ENCODE measurements at places on chromosomes 12 and 14.

DNA sequence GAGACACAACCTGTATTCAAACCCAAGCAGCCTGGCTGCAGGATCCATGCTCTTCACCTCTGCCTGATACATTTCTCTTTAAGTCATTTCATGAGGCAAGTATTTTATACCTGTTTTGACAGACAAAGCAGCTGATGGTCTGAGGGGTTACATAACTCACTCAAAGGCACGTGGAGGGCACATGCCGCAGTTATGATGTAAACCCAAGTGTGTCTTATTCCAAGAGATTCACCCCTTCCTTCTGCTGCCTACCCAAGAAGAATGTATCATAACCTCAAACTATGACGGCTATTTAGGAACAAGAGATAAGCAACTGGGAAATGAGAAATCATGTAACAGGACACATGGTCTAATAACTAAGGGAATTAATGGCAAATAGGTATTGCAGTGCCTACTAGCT is 329.8 kb upstream of the TMPO start:
- no peak for DNase-seq

GRCh38 chr12:91077228-91077954 is 19.6 kb upstream of the KERA start:
- DNase-seq = no peak

- no peak for DNase-seq
These were observed 291.0 kb downstream of the SNAPC1 start for GRCh38 chr14:62053188-62053587.

- DNase-seq = no peak
These were observed 23.2 kb downstream of the TEAD4 start for GRCh38 chr12:2982361-2982760.

GRCh38 chr12:111715279-111715678 is 29.4 kb downstream of the ACAD10 start:
- DNase-seq = no peak

- DNase-seq = no peak
These were observed 25.4 kb upstream of the ADAMTS20 start for GRCh38 chr12:43577381-43577780.

GRCh38 chr12:113016796-113017195 is 38.5 kb downstream of the OAS2 start:
- DNase-seq = no peak

- DNase-seq = no peak
These were observed 165.4 kb downstream of the NRXN3 start for GRCh38 chr14:78335531-78335930.

GRCh38 chr14:61620130-61620946 is 75.0 kb upstream of the HIF1A start:
- peak; percentile 50 for DNase-seq

GRCh38 chr12:12333407-12334366 is 16.4 kb downstream of the MANSC1 start:
- no peak for DNase-seq

GRCh38 chr12:115771065-115771464 is 506.4 kb downstream of the MED13L start:
- no peak for DNase-seq

GRCh38 chr12:16218234-16218633 is 59.3 kb downstream of the SLC15A5 start:
- DNase-seq = no peak

DNA sequence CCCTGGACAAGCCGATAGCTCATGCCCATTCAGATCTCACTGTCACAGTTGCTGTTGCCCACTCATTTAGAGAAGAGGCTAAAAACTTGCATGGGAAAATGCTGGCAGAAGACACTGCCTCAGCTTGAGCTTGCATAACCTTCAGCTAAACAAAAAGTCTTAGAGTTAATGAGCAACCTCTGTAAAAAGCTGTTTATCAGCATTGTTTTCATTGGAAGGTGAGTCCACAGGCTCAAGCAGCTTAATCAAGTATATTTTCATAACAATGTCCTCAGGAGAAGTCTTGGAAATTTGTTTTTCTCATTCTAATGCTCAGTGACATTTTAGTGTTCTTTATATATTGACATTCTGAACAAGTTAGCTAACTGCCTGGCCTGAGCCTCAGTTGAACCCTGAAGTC is 872.9 kb downstream of the TMTC2 start:
- DNase-seq = no peak

GRCh38 chr12:32053881-32054624 is 52.6 kb upstream of the BICD1 start:
- no peak for DNase-seq

- DNase-seq = no peak
These were observed 116.5 kb downstream of the DYRK2 start for GRCh38 chr12:67764946-67765619.

DNA sequence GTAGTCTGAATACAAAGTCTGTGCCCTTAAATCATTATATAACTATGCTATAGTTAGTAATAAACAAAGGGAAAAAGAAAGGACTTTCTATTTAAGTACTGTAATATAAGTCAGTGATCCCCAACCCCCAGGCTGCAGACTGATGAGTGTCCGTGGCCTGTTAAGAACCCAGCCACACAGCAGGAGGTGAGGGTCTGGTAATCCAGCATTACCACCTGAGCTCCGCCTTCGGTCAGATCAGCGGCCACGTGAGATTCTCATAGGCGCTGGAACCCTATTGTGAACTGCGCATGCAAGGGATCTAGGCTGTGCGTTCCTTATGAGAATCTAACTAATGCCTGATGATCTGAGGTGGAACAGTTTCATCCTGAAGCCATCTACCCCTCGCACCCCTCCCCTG is 15.7 kb downstream of the NFYB start:
- DNase-seq = no peak

- peak; percentile 23 for DNase-seq
These were observed 136.4 kb upstream of the USP15 start for GRCh38 chr12:62123721-62124203.

- no peak for DNase-seq
These were observed 9.9 kb downstream of the LGR5 start for GRCh38 chr12:71449373-71450070.

DNA sequence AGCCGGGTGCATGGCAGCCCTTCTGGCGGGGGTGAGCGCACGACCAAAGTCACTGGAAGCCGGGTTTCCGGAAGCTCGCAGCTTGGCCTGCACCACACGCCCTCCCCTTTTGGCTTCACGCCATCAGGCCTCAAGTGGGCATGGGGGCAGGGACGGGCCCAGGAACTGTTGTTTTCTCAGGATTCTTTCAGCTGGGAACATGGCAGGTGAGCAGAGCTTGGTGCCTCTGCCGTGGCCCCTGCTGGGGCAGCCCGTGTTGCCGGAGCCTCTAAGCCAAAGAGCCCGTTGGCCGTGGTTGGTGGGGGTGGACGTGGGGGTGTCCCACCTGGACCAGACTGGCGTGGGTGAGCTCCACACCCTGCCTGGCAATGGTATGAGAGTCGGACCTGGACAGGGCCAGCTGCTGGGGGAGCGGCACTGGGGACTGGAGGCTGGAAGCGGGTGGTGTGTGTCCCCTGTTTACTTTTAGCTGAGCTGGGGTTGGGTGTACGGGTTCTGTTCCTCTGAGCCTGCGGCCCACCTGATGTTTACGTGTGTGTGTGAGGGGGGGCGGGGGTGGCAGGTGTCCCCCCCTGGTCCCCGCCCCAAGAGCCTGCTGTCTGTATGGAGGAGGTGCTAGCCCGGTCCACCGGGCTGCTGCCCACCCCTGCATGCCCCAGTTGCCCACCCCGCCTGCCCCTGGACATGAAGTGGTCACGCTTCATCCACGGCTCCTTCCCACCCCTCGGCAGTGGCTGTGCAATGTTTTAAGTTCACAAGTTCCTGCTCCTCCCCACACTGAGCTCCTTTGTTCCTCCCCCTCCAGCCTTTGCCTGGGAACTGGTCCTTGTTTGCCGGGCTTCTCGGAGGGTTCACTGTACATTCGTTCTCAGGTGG is 28.7 kb upstream of the PLD4 start:
- no peak for DNase-seq

GRCh38 chr14:70885343-70886022 is 21.8 kb upstream of the PCNX1 start:
- DNase-seq = peak; percentile 68

DNA sequence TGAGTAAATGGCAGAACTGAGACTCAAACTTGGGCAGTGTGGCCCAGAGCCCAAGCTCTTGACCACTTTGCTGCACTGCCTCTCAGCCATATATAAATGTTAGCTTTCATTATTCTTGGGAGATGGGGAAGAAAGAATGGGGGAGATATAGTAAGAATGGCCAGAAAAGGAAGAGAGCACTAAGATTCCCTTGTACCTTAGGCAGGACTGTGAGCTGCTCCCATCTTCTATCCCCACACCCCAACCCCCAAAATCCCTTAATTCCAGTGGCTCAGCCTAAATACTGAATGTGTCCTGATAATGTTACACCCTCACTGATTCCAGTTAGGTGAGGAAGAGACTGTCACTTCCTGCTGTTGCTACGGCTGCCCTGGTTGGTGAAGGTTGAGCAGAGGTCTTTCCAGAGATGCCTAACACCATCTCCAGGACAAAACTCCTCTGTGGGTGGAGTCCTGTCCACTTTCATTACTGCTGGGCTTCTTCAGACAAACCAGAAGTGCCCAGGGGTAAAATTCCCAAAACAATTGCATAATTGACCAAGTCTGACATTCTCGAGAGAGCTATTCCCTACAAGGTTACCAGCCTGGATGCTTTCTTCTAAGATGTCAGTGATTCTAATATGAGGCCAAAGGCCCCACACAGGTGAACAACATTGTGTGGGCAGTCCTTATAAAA is 51.8 kb downstream of the GNG2 start:
- no peak for DNase-seq

DNA sequence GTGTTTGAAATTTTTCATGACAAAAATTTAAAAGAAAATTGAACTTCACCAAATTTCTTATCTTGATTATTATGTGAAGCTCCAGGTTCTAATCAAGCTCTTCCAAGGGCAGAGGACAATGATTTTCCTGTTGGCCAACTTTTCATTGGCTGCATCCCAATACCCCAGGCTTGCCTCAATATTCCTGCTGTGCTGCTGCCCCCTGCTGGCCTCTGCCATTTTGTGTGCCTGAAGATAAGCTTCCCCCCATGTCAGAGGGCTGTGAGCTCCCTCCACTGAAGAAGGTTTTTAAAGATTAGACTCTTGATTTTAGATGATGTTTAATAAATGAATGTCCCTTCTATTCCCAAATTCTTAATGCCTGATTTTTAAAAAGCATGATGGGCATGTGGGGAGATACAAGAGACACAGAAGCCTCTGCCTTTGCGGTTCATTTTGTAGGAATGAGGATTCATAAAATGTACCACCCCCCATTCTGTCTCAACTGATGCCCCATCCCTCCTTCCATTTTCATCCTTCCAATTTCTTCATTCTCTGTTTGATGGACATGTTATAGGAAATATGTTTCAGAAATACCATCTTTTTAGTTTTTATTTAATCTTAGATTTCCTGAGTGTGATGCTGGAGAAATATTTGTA is 76.7 kb upstream of the RGS6 start:
- peak; percentile 63 for DNase-seq

DNA sequence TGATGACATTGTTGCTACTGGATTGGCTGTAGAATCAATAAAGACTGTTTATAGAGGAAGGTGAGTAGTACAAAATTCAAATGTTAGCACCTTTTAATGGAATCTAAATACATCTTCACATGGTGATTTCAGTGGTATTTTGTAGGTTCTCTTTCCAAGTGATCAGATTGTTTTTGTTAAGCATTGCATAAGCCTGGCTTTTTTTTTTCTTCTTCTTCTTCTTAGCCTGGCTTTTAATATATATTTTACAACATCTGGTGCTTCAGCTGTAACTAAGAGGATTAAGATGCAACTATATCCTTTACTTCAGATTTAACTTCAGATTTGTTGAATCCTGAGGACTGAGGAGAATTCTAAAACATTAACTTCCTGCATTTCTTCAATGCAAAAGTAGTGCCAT is 57.3 kb upstream of the ATF1 start:
- DNase-seq = no peak

DNA sequence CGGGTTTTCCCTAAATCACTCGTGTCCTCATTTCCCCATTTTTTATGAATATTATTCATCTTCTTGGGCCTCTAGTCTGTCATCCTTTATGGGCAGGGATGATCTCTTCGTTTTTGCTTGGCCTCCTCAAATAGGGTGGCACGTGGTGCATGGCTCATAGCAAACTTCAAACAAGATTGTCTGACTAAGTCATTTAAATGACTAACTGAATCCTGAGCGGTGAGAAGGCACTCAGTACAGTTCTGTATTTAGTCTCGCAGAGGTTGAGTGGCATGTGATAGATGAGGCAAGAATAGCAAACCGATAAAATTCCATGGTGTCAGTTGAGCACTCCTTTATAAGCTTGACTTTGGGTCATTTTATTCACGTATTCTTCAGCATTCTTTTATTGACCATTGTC is 5.7 kb upstream of the JDP2 start:
- peak; percentile 57 for DNase-seq

DNA sequence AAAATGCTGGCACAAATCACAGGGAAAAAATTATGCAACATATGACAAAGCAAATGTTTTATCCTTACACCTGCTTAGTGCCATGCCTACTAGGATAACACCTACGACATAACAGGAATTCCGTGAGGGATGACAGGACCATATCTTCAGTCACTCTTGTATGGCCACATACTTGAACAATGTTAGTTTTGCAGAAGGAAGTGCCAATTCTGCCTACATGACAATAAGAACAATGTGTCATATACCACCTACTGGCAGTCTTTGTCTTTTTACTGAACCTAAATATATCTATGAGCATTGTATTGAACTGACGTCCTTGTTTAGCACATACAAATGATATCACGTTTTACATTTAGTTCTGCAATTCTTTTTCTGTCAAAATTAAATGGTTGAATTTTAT is 234.0 kb downstream of the ADAMTS20 start:
- DNase-seq = no peak

GRCh38 chr12:2382370-2383155 is 329.8 kb downstream of the CACNA1C start:
- DNase-seq = no peak

GRCh38 chr12:117994551-117995438 is 21.7 kb upstream of the RFC5 start:
- DNase-seq = no peak

Measured in activated T-cell treated with anti-CD3 and anti-CD28 coated beads, Interleukin-2, amount 50 U/mL, for 72 hours (primary cell).